CD14-positive monocyte (primary cell): ENCODE measurements at places on chromosomes 3 and 15.

GRCh38 chr3:13370609-13371008, 49.5 kb downstream of the NUP210 start:
- H3K4me1 ChIP-seq = no peaks in the 10 kb centered on the region
- H3K27me3 ChIP-seq = no peaks in the 10 kb centered on the region
- no peak overlapping the region for H3K4me3 ChIP-seq
- H3K36me3 ChIP-seq = peaks cover 85% of the 10 kb centered on the region
- no peak overlapping the region for H3K27ac ChIP-seq

- no peaks in the 10 kb centered on the region for H3K36me3 ChIP-seq
- no peak overlapping the region for H3K27ac ChIP-seq
- H3K4me3 ChIP-seq = no peak overlapping the region
- DNase-seq = no peak
- H3K4me1 ChIP-seq = no peaks in the 10 kb centered on the region
These were observed 302.0 kb downstream of the WDR72 start for GRCh38 chr15:53457479-53457878.

- no peaks in the 10 kb centered on the region for H3K27me3 ChIP-seq
- no peak overlapping the region for H3K4me3 ChIP-seq
- no peaks in the 10 kb centered on the region for H3K36me3 ChIP-seq
- H3K4me1 ChIP-seq = no peaks in the 10 kb centered on the region
- no peak overlapping the region for H3K27ac ChIP-seq
These were observed 12.5 kb upstream of the MGLL start for GRCh38 chr3:127834771-127835170.

- H3K27ac ChIP-seq = no peak overlapping the region
- H3K27me3 ChIP-seq = no peaks in the 10 kb centered on the region
- no peak overlapping the region for H3K4me3 ChIP-seq
- H3K4me1 ChIP-seq = peaks cover 7% of the 10 kb centered on the region
- no peaks in the 10 kb centered on the region for H3K36me3 ChIP-seq
These were observed 184.5 kb downstream of the FEZF2 start for GRCh38 chr3:62188681-62189375.

- no peaks in the 10 kb centered on the region for H3K27me3 ChIP-seq
- no peak overlapping the region for H3K4me3 ChIP-seq
- DNase-seq = no peak
- no peaks in the 10 kb centered on the region for H3K36me3 ChIP-seq
- H3K27ac ChIP-seq = no peak overlapping the region
- H3K4me1 ChIP-seq = no peaks in the 10 kb centered on the region
These were observed 47.6 kb upstream of the SPATA12 start for GRCh38 chr3:57012847-57013246.

- peaks cover 9% of the 10 kb centered on the region for H3K4me1 ChIP-seq
- H3K27ac ChIP-seq = no peak overlapping the region
- peak; percentile 61 for DNase-seq
- no peaks in the 10 kb centered on the region for H3K27me3 ChIP-seq
- H3K36me3 ChIP-seq = no peaks in the 10 kb centered on the region
These were observed 7.7 kb upstream of the DIPK2A start for GRCh38 chr3:143963946-143964345.

DNA sequence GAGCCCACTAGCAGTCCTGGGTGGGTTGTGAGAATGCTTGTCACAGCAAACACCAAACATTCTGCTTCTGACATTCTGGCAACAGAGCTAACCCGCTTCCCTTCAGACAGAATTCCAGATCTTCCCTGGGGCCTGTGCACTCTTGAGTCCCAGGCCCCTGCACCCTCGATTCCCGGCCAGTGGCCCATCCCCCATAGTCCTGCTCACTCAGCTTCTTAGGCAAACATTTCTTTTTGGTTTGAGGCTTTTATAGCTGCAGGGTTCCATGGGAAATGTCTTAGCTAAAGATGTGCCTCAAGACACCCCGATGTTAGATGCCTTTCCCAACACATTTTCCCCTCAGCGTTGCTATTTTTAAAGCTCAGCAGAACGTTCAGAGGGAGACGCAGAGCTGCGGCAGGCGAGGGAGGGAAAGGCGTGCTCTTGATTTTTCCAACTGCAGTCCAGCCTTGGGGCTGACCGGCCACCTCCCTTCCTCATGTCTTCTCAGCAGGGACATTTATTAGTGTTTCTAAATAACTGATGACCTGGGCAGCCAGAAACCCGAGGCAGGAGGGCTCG, 35.2 kb downstream of the ABTB1 start:
- no peaks in the 10 kb centered on the region for H3K36me3 ChIP-seq
- H3K27ac ChIP-seq = no peak overlapping the region
- no peak for DNase-seq
